Foreskin fibroblast (primary cell): ENCODE measurements at places on chromosomes 4 and X.

GRCh38 chr4:149796381-149796780 is 19.3 kb downstream of the IQCM start:
- no peak for DNase-seq

- DNase-seq, result peak; percentile 21
These were observed 3.3 kb downstream of the ZDHHC9 start for GRCh38 chrX:129840344-129840743.

DNA sequence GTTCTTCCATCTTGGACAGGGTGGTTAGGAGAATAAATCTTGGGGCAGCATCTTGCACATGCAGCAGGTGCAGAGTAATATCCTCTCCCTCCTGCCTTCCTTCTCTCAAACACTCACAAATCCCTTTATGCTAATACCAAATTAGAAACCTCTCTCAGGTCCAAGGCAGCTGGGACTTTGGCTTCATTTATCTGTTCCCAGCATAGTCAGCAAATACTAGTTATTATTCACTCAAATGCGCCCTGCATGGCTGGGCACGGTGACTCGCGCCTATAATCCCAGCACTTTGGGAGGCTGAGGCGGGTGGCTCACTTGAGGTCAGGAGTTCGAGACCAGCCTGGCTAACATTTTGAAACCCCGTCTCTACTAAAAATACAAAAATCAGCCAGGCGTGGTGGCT is 156.0 kb upstream of the GALNT7 start:
- no peak for DNase-seq

DNA sequence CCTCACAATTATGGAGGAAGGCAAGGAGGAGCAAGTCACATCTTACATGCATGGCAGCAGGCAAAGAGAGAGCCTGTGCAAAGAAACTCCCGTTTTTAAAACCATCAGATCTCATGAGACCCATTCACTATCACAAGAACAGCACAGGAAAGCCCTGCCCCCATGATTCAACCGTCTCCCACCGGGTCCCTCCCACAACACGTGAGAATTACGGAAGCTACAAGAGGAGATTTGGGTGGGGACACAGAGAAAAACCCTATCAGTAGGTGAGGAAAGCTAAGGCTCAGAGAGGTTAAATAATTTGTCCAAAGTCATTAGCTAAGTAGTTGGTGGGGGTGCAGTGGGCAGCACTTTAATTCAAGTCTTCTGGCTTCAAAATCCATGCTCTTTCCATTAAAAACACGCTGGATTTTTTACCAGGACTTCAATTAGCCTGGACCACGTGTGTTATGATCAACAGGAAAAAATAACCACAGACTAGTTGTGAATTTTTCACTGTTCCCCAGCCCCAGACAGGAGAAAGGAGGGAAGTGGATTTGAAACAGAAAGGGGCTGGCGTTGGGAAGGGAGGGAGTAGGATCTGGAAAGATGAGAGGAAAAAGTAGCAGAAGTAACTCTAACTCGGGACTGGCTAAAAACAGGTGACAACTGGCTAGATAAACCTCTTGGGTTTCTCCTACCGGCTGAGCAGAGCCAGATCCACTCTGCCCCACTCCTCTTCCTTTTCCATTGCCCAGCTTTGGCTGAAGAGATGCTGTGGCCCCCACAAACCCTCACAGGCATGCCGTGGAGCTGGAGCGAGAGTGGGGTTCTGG is 986 bp downstream of the MTMR8 start:
- no peak for DNase-seq

GRCh38 chr4:145496292-145496691 is 14.6 kb downstream of the SMAD1 start:
- no peak for DNase-seq

GRCh38 chrX:118504581-118504980 is 9.0 kb downstream of the DOCK11 start:
- no peak for DNase-seq

GRCh38 chr4:70885174-70885573 is 17.0 kb upstream of the MOB1B start:
- no peak for DNase-seq

DNA sequence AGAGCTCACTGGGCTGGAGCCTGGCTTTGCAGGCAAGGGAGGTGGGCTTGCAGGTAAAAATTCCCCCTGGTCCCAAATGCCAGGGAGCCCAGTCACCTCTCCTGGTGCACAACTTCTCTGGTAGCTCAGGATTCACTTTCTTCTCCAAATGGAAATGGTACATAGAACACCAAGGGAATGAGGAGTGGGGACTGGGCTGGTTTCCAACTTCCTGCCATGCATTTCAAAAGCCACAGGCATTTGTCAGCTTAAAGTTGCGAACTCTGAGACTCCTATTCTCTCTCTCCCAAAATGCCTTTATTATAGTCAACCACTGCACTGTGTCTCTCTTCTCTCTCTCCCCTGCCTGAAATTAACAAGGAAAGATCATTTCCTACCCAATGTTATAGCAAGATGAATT is 177.3 kb downstream of the GRIA3 start:
- no peak for DNase-seq

- no peak for DNase-seq
These were observed 287.1 kb downstream of the PPARGC1A start for GRCh38 chr4:23602720-23603119.

GRCh38 chr4:81495345-81495744 is 23.6 kb upstream of the RASGEF1B start:
- no peak for DNase-seq

DNA sequence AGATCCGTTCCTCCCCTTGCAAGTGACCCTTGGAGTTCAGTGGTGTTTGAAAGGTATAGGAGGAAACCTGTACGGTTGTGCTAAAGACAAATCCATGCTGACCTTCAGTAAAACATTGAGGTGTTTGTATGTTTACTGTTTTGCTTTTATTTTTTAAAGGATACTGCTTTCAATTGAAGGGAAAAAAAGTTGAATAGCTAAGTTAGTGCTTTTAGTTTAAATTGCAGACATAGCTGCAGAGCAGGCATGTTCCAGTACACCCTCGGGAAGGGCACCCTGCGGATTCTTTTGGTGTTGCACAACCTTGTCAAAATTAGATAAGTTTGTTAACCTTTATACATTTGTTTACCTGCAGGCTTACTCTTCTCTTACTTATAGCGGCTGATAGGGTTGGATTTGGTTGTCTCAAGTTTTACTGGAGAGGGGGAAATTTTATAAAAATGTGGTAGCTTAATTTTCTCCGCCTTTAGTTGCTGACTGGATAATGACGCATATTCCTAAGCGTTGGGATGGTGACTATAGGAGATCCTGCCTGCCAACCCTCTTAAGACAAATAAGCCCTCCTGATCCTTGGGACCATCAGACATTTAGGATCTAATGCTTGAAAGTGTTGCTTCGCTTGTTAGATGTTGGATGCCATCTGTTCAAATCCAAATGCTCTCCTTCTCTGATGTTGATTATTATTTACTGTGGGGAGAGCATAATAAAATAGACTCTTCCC is 2.0 kb downstream of the RAPGEF2 start:
- DNase-seq, result peak; percentile 11

DNA sequence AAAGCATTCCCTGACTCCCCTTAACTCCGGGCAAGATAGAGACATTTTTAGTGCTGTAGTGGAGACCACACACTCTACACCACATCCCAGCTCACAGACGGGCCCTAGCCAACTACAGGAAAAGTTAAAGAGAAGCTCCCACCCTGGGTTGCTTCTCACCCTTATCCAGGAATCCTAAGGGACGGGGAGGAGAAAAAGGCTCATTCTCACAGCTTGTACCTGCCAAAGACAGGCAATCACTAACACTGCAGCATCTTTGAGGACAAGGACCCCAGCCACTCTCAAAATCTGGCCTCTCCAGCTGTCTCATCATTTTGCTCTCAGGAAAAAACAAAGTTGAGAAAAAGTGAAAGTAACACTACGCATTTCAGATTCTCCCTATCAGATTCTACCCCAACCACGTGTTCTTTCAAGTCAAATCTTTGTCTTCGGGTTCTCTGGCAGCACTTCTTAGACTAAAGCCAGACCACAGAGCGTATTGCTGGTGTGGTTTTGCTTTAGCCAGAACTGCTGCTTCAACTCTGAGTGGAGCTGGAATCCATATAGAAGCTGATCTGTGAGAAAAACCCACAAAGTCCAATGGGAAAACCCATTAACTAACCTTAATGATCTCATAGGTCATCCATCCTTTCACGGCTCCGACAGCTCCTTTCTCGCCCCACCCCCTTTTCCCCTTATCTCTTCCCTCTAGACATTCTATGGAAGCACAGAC is 605.9 kb upstream of the DIPK2B start:
- peak; percentile 80 for DNase-seq

DNA sequence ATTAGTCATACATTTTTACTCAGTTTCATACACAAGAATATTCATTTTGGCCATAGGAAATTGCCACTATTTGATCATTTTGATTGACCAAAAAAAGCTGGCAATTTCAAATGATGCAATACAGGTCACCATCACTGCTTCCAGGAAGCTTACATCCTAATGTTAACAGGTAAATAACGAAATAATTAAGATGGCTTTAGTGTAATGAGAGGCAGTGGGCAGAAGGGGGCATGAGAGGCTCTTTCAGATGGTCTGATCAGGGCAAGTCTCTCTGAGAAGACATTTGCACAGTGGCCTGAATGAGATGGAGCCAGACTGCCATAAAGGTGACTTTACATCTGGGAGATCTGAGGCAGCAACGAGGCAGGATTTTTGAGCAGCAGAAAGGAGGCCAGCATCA is 170.7 kb downstream of the SLIT2 start:
- DNase-seq, result peak; percentile 63

DNA sequence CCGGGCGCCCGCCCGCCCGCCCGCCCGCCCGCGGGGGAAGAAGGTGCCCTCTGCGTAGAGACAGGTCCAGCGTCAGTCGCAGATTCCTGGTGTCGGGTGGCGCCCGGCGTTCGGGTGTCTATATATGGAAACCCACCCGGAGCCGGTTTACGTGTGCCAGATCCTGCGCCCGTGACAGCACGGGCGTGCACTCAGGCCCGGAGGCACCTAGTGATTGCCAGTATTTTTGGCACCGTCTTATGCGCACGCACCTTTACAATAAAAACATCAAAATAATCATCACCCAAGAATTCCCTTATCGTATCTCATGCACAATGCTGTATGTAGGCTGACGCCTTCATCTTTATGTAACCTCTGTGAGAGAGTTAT is 519 bp downstream of the SLC25A4 start:
- peak; percentile 51 for DNase-seq

DNA sequence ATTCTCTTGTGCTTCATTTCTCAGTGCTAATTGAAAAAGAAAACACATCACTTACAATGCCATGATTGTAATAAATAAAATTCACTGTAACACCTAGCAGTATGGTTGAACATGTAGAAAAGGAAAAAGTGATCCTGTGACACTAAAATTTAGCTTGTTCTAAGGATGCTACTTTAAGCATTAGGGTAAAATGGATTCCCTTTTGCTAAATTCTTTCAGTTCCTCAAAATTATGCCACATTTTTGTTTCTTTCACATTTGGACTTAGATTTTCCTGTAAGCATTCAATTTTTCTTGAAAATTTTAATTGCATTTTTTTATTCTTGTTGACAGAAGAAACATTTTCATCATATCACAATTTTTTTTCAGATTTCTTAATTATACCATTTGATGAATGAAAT is 19.4 kb downstream of the TET2 start:
- DNase-seq, result no peak

- peak; percentile 92 for DNase-seq
These were observed 27.3 kb upstream of the SORBS2 start for GRCh38 chr4:185839194-185839712.

GRCh38 chr4:32396507-32397070 is 1676.4 kb downstream of the PCDH7 start:
- no peak for DNase-seq

DNA sequence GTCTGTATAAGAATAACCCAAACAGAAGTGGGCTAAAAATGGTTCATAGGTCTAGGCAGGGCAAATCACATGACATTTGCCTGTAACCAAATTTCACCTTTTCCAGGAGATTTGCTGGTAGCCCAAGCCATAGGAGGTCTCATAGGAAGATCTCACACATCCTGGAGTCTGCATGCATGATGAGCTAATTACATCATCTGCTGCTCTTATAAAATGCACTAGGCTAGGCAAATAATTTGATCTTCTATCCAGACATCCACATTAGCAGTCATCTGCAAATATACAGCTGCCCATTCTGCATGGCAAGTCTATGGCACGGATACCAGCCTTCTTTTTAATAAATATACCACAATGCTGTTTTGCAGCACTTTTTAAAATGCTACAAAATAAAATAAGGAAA is 87.2 kb downstream of the MAPK10 start:
- DNase-seq, result no peak

DNA sequence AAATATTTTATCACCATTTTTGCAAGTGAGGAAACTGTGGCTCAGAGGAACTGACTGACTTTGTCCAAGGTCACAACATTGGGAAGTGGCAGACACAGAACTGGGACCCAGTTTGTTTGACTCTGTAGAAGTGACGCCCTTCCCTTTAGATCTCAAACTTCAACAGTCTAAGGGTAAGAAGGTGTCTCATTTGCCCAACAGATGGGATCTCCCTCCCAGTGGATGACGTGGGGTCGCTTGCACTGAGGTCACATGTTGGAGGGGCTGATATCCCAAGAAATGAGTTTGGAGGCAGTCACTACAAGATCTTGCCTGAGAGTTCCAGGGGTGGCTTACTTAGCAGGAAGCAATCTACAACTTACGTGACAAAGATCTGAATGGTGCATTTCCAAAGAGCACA is 172.5 kb upstream of the GPC4 start:
- no peak for DNase-seq

DNA sequence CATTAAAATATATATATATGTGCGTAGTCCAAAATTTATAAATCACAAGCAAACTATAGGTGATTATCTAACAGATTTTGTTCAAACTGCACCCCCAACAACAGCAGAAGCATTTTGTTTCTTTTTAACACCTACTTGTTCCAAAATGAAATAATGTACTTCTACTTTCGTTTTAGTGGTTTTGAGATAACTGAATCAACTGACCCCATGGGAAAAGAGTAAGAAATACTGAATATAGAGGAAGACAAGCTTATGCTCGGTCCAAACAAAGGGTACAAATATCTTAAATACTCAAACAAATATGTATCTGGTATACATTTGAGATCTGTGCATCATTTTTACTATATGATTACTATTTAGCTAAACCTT is 22.4 kb downstream of the MAP7D3 start:
- no peak for DNase-seq

DNA sequence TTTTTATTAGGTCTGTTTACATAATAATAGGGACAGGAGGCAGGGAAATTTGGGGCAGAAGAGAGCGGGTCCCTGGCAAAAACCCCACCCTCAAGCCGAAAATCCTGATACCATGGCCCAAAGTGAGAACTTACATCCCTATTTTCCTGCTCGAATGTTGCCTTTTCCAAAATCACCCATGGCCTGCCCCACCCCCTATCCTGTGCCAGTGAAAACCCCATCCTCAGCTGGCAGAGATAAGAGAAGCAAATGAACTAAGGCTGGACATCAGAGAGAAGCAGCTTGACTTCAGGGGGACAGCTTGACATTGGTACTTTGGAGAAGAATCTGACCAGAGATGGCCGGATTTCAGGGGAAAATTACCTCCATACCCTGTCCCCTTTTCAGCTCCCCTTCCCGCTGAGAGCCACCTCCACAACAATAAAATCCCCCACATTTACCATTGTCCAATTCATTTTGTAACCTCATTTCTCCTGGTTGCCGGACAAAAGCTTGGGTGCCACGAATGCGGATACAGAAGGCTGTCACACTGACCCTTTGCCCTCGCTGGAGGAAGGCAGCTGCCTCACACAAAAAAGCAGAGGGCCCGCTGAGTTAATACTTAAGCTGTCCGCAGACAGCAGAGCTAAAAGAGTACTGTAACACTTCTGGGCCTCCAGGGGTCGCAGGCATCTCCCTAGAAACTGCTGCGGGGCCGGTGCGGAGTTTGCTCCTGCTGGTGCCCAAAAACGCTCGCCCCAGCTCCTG is 196.2 kb downstream of the SNCA start:
- peak; percentile 77 for DNase-seq

- DNase-seq, result no peak
These were observed 499.3 kb downstream of the EPHA5 start for GRCh38 chr4:65170768-65171514.
